Colonic mucosa (tissue), 4 donors: ENCODE measurements at places on chromosomes 3 and 15. TPM values are rescaled to one million over a fixed set of nuclear protein-coding genes. Genes with fewer than 3 reads are reported as not detected.

Gene CASR
- 0.16 TPM for total RNA-seq

DNA sequence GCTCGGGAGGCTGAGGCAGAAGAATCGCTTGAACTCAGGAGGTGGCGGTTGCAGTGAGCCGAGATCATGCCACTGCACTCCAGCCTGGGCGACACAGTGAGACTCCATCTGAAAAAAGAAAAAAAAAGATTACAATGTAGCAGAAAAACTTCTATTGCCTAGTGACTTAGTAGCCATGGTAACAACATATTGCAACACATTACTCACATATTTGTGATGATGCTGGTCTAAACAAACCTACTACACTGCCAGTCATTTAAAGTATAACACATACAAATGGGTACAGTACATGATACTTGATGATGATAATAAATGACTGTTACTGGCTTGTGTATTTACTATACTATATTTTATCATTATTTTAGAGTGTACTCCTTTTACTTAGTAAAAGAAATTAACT, 125.6 kb downstream of the PLOD2 start:
- no peaks in the 10 kb centered on the region for H3K27me3 ChIP-seq
- DNase-seq, result no peak
- H3K36me3 ChIP-seq, result no peaks in the 10 kb centered on the region
- H3K4me1 ChIP-seq, result no peaks in the 10 kb centered on the region
- no peak overlapping the region for H3K27ac ChIP-seq
- H3K4me3 ChIP-seq, result no peak overlapping the region

Gene TMEM40
- not detected for total RNA-seq

GRCh38 chr3:194767446-194768207, 81.9 kb downstream of the FAM43A start:
- H3K27me3 ChIP-seq, result no peaks in the 10 kb centered on the region
- H3K36me3 ChIP-seq, result no peaks in the 10 kb centered on the region
- DNase-seq, result no peak

- no peak for DNase-seq
- H3K27me3 ChIP-seq, result no peaks in the 10 kb centered on the region
- no peaks in the 10 kb centered on the region for H3K36me3 ChIP-seq
- H3K4me3 ChIP-seq, result no peak overlapping the region
- no peaks in the 10 kb centered on the region for H3K4me1 ChIP-seq
These were observed 165.5 kb upstream of the TGFBR2 start for GRCh38 chr3:30440880-30441279.

Gene TSC22D2
- total RNA-seq, result 31.7 TPM

DNA sequence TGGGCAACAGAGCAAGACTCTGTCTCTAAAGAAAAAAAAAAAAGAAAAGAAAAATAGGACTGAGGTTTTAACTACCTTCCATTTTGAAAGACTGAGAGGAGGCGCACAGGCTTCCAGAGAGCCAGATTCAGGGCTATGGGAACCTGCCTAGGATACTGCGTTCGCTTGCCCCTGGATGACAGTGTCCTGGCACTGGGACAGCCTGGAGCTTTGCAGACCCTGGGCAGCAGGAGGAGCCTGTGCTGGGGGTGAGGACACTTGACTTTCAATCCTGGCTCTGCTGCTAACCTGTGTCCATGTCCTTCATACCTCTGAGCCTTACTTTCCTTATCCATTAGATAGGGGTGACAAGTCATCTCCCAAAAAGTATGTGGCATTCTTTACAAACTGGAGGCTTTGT, 31.2 kb downstream of the CD276 start:
- no peak overlapping the region for H3K4me3 ChIP-seq
- no peak for DNase-seq
- H3K27ac ChIP-seq, result no peak overlapping the region
- no peaks in the 10 kb centered on the region for H3K27me3 ChIP-seq
- no peaks in the 10 kb centered on the region for H3K4me1 ChIP-seq

- no peaks in the 10 kb centered on the region for H3K4me1 ChIP-seq
- peaks cover 14% of the 10 kb centered on the region for H3K36me3 ChIP-seq
- no peak overlapping the region for H3K27ac ChIP-seq
- no peaks in the 10 kb centered on the region for H3K27me3 ChIP-seq
- no peak for DNase-seq
These were observed 33.5 kb upstream of the ALPK3 start for GRCh38 chr15:84783493-84784251.

Gene MYO5C
- total RNA-seq, result 102 TPM

- H3K36me3 ChIP-seq, result no peaks in the 10 kb centered on the region
- DNase-seq, result no peak
- no peak overlapping the region for H3K27ac ChIP-seq
- H3K27me3 ChIP-seq, result no peaks in the 10 kb centered on the region
- H3K4me3 ChIP-seq, result no peak overlapping the region
- H3K4me1 ChIP-seq, result no peaks in the 10 kb centered on the region
These were observed 116.7 kb upstream of the LINGO1 start for GRCh38 chr15:77749236-77749997.

Gene SCN11A
- total RNA-seq, result 0.61 TPM

GRCh38 chr15:39873978-39874377, 46.1 kb downstream of the GPR176 start:
- no peak for DNase-seq
- no peaks in the 10 kb centered on the region for H3K36me3 ChIP-seq
- H3K4me1 ChIP-seq, result no peaks in the 10 kb centered on the region
- H3K27me3 ChIP-seq, result no peaks in the 10 kb centered on the region
- no peak overlapping the region for H3K4me3 ChIP-seq
- no peak overlapping the region for H3K27ac ChIP-seq

DNA sequence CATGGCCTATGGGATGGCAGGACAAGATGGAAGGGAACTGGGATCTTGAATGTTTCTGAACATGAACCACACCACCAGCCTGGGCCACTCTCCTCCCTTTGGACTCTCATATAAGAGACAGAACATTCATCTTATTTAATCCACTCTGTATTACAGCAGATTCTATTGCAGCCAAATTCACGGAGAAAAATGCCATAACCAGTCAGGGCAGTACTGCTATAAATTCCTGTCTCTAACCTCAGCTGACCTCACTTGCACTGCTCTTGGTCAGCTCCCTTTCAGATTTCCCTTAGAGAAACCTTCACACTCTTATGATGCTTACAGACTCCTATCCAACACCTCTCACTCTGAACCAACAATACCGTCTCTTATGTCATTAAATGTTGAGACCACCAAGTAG, 101.4 kb downstream of the RYK start:
- no peak overlapping the region for H3K27ac ChIP-seq
- no peaks in the 10 kb centered on the region for H3K27me3 ChIP-seq
- no peak overlapping the region for H3K4me3 ChIP-seq
- DNase-seq, result no peak
- H3K36me3 ChIP-seq, result no peaks in the 10 kb centered on the region
- no peaks in the 10 kb centered on the region for H3K4me1 ChIP-seq

Gene GATA2
- 8.1 TPM for total RNA-seq

DNA sequence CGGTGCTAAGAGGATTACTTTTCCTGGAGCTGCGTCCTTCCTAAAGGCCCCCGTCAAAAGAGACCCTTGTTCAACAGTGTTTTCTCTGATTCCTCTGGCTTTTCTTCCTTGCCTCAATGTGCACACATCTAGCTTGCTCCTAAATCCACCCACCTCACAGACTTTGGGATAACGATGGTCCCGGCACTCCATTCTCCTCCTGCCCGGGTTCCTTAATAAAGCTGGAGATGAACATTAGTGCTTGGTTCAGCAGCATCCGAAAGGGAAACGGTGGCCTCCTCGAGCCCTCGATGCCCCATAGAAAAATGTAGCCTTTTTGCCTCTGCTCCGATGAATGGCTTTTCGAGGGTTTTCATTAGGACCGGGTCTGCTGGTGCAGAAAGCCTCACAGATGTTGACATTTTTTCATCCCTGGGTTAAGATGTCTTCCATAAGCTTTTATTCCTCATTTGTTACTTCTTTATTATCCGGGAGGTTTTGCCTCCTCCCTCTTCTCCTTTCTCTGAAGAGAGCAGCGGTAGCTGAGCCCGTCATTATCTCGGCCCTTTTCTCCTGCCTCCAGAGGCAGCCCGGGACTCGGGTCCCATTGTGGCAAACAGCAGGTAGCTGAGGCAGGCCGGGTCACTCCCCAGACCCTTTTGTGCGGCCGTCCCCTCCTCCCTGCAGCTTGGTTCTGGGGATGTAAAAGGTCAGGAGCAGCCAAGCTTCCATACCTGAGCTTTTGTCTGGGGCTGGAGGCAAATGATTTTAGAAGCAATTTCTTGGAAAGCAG, 64.6 kb downstream of the CPN2 start:
- H3K4me3 ChIP-seq, result no peak overlapping the region
- no peaks in the 10 kb centered on the region for H3K36me3 ChIP-seq
- H3K27ac ChIP-seq, result no peak overlapping the region

- DNase-seq, result no peak
- no peak overlapping the region for H3K27ac ChIP-seq
- H3K27me3 ChIP-seq, result no peaks in the 10 kb centered on the region
- H3K36me3 ChIP-seq, result no peaks in the 10 kb centered on the region
- H3K4me1 ChIP-seq, result no peaks in the 10 kb centered on the region
These were observed 282.0 kb upstream of the VEPH1 start for GRCh38 chr3:157785102-157785826.

Gene CHRNA3
- total RNA-seq, result 3.5 TPM
